ENCODE measurements at places on chromosomes 1 and 21.

GRCh38 chr1:156670359-156670758 is 6.8 kb downstream of the NES start:
- DNase-seq: no peak

- DNase-seq: no peak
Observed at GRCh38 chr1:7617826-7618225, 153.3 kb upstream of the VAMP3 start.

DNA sequence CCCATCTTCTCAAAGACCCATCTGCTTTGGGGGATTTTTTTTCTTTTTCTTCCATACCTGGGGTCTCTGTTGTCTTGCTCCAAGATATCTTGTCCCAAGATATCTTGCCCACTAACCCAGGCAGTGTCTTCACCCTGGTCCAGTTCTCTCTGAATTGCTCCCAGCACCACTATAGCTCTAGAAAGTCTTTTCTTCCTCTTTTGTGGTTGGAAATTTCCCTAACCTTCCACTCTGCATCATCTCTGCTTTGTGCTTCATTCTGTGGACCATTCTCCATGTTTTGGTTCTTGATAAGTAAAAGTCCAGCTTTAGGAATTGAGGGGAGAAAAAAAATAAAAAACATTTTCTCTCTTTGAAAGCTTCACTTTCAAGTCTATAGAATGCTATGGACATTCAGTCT is 20.9 kb downstream of the STYXL2 start:
- no peak for DNase-seq

DNA sequence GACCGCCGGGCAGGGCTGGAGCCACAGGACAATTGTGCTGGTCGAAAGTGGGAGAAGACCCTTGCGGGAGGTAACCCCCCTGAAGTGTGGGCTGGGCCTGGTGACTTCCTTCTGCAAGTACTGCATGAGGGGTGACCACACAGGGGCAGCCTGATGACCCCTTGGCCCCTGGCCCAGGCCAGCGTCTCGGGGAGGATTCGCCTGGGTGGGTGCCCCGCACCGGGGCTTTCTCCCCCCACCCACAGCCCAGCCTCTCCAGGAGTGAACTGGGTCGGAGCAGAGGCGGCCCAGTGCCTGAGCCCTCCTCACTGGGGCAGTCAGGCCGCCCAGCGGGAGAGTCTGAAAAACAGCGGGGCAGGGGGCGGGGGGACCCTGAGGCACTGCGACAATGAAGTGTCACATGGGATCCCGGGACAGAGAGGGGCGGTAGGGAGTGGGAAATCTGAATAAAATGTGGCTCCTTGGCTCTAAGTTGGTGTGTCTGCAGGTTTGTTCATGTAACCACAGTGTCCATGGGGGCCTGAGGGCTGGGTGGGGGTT is 1.6 kb upstream of the DNMT3L start:
- no peak for DNase-seq

GRCh38 chr1:87986130-87986866 is 657.6 kb downstream of the LMO4 start:
- DNase-seq: no peak

GRCh38 chr1:2313651-2314261 is 77.6 kb downstream of the MORN1 start:
- no peak for DNase-seq

DNA sequence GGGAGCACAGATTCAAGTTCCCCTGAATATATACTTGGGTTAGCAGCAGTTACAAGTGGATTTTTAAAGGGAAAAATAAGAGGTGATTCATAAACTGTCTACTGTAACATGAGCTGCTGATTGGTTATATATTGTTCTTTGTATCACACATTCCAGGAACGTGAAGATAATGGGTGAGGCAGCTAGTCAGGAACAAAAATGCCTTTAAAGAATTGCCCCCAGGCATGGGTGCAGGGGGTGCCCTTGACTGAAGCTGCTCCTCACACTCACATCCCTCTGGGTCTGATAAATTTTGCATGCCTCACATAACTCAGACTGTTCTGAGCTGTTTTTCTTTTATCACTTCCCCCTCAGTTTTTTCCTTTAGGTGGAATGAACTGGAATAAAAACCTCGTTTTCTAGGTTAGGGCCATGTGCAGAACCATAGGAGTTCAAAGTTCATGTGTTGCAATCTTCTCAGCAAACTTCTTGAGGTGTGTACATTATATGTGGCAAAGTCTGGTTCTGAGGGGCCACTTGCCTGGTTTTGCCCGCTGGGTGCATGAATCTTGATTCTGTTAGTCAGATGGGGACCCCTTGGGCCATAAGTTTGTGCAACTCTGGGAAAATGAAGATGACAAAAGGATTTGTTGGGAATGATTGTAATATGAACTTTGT is 21.1 kb downstream of the TBX19 start:
- no peak for DNase-seq

All from naive B cell (primary cell).